ENCODE measurements at places on chromosomes 6 and 20. TPM values are rescaled to one million over a fixed set of nuclear protein-coding genes. Genes with fewer than 3 reads are reported as not detected.

The JPH2 gene
- 0.97 TPM for total RNA-seq

The KCNG1 gene
- 0.86 TPM for total RNA-seq

The PROKR2 gene
- not detected for total RNA-seq

The VSX1 gene
- total RNA-seq = not detected

The NKAIN2 gene
- not detected for total RNA-seq

The ECT2L gene
- not detected for total RNA-seq

The TBXT gene
- not detected for total RNA-seq

The NKX2-2 gene
- not detected for total RNA-seq

The HTR1B gene
- total RNA-seq = not detected

The KLHDC3 gene
- total RNA-seq = 67.7 TPM

The PRDM1 gene
- total RNA-seq = 12.5 TPM
